ENCODE measurements at places on chromosomes 3 and 15.

- DNase-seq = peak; percentile 33
Observed at GRCh38 chr15:78100886-78101285, 8.5 kb downstream of the SH2D7 start.

DNA sequence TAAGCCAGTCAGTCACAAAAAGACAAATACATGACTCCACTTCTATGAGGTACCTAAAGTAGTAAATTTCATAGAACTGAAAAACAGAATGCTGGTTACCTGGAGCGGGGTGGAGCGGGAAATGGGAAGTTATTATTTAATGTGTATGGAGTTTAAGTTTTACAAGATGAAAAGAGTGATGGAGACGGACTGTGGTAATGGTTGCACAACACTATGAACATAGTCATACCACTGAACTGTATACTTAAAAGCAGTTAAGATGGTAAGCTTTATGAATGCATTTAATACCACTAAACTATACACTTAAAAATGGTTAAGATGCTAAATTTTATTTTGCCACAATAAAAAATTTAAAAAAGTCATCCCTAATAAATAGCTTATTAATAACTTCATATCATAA is 23.2 kb downstream of the SFMBT1 start:
- no peak for DNase-seq

DNA sequence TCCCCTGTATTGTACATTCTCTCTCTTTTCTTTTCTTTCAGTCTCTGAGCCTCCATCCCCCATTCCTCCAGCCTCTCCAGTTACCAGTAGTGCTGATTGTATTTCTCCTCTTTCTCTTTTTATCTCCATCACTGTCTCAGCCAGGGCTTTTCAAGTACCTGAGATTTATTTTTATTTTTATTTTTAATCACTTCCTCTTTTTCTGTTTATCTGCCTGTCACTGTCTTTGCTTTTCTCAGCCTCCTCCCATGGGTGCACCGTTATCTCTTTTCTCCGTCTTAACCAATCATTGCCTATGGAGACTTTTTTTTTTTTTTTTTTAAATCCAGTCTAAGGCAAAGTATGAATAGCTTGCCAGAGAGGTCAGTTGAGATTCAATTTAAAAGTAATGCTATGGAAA is 359.3 kb downstream of the GAP43 start:
- no peak for DNase-seq

- DNase-seq = no peak
Observed at GRCh38 chr15:71612397-71612722, 198.0 kb upstream of the NR2E3 start.

DNA sequence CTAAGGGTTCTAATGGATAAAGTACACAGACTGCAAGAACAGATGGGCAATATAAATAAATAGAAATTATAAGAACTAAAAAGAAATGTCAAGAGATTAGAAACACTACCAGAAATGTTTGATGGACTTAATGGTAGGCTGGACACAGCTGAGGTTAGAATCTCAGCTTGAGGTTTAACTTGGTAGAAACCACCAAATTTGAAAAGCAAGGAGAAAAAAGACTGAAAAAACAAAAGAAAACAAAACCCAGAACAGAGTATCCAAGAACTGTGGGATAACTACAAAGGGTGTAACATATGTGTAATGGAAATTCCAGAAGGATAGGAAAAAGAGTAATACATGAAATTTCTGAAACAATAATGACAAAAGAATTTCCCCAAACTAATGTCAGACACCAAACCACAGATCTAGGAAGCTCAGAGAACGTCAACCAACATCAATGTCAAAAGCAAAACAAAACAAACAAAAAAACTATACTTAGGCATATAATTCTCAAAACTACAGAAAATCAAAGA is 35.0 kb downstream of the RFX7 start:
- no peak for DNase-seq

All from aorta (tissue), 5 donors.